Stimulated activated CD8-positive, alpha-beta memory T cell treated with anti-CD3 and anti-CD28 coated beads, Interleukin-4, amount 100 ng/mL, for 4 hours (primary cell): ENCODE measurements at places on chromosomes 2 and 18.

DNA sequence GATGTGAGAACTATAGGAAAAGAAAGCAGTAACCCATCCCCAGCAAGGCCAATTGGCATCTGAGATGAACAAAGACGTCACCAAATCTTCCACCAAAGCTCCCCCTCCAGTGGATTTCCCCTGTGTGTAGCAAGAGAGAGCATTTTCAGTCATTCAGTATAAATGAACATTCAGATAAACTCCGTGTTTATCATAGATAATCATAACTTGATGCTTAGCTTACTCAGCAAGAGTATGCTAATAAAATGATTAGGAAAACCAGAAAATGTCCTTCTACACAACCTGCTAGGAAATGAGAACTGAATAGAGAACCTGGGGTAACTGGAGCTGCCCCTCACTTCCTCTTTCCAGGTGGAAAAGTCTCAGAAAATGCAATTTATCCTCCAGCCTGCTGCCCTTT is 198.0 kb upstream of the CCDC150 start:
- DNase-seq = no peak

GRCh38 chr2:6516674-6517073 is 349.0 kb downstream of the CMPK2 start:
- no peak for DNase-seq

- no peak for DNase-seq
These were observed 120.0 kb upstream of the STK17B start for GRCh38 chr2:196291426-196291825.

DNA sequence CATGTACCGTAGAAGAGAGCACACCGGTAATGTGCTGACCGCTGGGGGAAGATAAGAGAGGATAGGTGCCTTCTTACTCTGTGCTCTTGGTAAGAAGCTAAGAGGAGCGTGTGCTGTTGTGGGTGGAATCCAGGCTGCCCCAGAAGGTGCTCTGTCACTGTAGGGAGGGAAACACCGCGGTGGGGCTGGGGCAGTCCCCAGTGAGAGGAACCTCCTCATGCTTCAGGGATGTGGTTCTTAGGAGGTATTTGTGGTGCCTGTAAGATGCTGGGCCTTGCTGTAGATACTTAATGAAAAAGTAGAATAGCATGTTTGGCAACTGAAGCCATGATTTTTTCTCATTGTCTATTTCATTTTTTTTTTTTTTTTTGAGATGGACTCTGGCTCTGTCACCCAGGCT is 1.1 kb downstream of the COLEC11 start:
- no peak for DNase-seq

DNA sequence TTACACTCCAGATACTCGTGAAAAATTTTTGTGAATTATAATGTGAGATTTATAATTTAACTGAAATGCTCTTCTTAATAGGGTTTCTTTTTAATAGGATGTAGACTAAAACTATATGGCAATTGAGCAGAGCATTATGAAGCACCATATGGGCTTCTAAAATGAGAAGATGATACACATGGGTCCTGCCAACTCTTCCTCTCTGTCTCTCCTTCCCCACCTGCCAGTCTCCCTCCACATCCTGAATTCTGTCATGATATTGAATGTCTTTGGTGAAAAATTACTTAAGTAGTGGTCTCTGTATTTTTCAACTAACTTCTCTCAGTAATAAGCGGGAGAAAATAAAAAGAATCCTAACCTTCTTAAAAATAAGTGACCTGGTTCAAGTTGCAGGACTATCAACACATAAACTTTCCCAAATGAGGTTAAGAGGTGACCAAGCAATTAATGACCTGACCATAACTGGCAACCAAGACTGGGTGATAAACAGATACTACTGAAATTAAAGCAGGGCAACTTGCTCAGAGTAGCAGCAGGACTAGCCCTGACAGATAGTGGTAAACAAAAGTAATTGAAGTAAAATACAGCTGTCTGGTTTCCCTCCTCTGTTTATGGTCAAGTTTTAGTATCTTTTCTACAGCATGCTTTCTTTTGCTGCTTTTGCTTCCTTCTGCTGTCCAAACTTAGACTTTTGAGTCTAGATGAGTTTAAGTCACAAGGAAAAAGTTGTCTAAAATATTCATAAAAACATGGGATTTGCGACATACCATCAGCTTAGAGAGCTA is 117.1 kb upstream of the PDE1A start:
- DNase-seq = no peak

DNA sequence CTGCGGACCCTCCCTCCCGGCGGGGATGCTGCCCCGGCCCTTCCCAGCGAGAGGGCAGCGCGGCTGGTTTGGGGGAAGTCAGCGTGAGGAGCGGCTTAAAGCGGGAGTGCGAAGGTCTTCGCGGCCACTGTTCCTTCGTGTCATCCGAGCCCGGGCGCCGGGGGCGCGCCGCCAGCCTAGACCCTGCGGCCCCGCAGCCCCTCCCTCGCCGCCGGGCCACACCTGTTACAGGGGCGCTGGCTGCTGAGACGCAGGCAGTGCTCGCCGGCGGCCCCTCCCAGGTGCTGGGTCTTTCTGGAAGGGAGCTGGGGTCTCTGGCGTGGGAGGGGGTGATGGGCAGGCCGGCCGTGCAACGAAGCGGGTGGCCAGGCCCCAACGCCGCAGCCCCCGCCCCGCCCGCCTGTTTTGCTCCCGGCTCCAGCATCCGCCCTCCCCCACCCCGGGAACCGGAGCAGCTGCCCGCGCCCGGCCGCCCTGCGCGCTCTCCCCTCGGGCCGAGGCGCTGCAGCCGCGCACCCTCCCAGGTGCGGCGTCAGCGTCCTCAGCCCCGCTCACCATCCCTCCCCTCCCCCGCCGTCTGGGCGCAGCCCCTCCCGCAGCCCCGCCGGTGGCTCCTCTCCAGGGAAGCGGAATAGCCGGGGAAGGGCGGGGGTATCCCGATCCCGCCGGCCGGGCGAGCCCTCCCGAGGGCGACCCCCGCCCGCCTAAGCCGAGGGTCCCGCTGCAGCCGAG is 727 bp downstream of the KIF1A start:
- no peak for DNase-seq

GRCh38 chr2:172296267-172297046 is 130.9 kb upstream of the ITGA6 start:
- no peak for DNase-seq

GRCh38 chr2:54579061-54579681 is 123.0 kb downstream of the SPTBN1 start:
- DNase-seq = no peak

- no peak for DNase-seq
These were observed 40.4 kb upstream of the ARHGEF4 start for GRCh38 chr2:130796290-130796689.

DNA sequence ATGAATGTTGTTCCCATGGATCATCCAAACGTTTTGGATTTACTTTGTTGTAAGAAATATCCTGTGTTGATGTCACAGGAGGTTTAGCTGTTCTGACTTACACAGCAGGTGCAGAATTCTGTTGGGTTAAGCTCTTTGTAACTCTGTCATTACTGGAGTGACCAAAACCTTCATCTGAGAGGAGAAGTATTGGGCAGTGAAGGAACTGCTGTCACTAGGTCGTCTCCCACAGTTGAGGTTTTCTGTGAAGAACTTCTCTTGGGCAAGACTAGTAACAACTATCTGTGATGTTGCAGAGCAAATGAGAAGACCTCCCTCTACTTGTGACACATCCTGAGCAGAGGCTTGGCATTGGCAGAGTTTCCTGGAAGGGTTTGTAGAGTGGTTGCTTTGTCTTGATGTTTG is 2.9 kb downstream of the SPTBN1 start:
- DNase-seq = no peak

DNA sequence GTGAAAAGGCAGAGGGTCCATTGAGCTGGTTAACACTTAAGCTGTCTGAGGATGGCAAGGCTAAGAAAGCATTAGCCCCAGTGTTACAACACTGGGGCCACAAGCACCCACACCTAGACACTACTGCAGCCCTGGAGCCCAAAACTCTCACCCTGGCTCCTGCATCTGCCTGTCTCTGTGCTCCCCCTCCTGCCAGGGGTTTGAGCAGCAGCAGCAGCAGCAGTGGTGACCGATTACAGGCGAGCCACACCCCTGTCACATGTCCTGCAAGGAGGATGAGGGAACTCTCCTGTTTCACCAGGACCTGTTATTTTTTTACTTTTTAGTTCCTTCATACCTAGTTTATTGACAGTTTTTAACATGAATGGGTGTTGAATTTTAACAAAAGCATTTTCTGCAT is 326.7 kb upstream of the MAP2 start:
- no peak for DNase-seq

DNA sequence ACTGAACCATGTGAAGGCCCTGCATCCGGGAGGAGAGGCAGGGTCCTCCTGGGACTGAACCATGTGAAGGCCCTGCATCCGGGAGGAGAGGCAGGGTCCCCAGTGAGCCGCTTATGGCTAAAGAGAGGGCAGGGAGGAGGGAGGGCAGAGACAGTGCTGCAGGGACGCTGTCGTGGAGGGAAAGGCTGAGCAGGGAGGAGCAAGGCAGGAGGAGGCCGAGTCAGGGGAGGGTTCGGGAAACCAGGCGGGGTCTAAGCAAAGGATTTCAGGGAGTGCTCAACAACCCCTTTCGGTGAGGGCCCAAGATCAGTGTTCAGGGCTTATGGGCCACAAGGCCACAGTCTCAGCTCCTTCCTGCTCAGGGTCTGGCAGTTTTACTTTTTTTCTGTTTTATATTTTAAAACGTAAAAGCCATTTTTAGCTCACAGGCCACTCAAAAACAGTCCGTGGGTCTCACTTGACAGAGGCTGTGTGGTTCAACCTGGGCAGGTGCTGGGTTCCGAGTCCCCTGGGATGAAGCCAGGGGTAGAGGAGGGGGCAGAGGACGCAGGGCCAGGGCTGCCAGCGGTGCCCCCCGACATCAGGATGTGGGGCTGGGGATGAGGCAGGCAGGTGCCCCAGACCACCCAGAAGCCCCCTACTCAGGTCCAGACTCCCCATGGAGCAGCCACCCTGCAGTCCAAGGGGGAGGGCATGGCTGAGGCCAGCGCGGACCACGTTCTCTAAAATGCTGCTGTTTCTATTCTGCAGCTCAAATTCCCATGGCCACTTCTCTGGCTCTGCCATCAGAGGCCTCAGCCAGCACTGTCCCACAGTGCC is 5.2 kb downstream of the TMEM18 start:
- DNase-seq = no peak

DNA sequence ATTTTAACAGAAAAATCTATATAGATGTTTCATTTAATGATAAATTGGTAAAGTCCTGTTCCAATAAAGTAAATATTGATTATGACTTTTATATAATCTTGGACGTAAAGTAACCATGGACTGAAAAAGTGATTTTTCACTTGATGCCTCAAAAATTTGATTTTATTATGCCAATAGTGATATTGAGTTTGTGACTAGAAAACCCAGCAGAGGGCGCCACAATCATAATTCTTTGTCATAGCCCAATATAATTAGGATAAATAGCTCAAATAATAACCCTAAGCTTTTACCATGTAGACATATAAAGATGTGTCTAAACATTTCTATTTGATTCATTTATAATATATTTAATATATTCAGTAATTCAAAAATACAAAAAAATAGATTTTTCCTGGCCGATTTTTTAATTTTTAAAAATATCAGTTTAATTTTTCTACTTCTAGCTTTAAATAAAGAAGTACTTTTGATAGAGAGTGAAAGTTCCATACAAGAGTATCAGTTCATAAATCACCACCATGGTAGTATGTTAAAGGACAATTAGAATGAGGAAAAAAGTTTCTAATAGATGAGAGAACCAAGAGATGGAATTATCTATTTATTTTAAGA is 30.7 kb downstream of the CAMKMT start:
- DNase-seq = no peak

GRCh38 chr18:74760026-74760425 is 162.4 kb downstream of the ZNF407 start:
- DNase-seq = no peak

GRCh38 chr18:2914185-2914880 is 67.5 kb downstream of the EMILIN2 start:
- no peak for DNase-seq

DNA sequence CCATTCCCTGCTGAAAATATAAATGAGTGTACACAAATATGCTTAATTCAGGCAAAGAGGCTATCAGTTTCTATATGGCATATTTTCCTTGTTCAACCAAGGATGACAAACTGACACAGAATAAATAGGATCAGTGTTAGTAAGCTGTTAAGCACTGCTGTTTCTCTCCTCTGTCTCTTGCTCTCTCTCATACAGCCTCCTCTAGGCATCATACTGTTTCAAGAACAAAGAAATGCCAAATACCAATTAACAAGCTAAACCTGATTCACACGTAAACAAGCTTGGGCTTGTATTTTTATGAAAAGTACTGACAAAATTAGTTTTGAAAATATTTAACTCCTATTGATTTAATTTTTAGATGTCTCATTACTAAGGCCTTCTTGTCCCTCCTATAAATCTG is 1027.2 kb upstream of the ACVR2A start:
- DNase-seq = no peak

GRCh38 chr2:196468394-196468793 is 171.1 kb upstream of the CCDC150 start:
- DNase-seq = no peak

DNA sequence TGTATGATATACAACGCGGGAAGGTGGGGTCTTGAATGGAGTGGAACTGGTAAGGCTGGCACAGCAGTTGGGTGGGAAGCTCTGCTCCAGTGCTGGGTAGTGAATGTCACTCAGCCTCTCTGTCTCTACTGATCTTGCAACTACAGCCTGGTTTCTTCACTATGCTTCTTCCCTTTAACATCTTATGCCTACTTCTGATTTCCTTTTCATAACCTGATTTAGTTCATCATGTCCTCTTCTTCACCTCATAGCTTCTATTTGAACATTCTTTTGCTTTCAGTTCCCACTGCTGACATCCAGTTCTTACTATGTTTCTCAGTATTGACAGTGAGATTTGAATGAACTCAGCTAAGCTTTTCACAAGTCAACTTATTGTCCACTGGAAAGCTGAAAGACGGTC is 286.2 kb downstream of the ARL6IP6 start:
- DNase-seq = no peak

DNA sequence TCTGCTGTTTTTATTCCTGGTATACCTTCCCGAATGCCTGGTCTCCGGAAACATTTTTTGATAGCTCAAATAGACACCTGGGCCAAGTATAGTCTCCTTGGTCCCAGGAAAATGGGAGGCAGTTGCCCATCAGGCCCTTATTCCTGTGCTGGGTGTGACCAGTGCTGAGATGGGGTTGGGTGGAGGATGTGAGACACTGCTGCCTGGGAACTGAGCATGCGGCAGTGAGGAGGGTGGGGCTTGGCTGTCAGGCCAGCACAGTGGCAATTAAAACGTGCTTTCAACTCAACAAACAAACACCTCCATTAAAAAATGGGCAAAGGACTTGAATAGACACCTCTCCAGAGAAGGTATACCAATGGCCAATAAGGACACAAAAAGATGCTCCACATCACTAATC is 12.5 kb downstream of the KLHL29 start:
- DNase-seq = no peak

DNA sequence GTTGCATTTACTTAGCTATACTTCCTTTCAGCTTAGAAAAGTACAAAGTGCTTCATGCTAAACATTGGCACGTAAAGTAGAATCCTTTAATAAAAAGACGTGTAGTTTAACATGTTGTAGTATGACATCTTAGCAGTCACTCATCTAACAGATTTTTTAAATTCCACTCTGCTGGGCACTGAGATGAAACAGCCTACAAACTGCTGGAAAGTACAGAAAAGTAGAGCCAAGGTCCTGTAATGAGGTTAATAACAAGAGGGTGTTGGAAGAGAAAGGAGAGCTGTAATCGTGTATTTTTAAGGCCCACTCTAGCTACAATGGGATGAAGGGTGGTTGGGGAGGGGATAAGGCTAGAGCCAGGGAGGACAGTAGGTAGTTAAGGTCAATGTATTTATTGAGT is 10.7 kb downstream of the CD8A start:
- DNase-seq = no peak
